Esophagus muscularis mucosa (tissue), 4 donors: ENCODE measurements at places on chromosomes 16 and 17.

DNA sequence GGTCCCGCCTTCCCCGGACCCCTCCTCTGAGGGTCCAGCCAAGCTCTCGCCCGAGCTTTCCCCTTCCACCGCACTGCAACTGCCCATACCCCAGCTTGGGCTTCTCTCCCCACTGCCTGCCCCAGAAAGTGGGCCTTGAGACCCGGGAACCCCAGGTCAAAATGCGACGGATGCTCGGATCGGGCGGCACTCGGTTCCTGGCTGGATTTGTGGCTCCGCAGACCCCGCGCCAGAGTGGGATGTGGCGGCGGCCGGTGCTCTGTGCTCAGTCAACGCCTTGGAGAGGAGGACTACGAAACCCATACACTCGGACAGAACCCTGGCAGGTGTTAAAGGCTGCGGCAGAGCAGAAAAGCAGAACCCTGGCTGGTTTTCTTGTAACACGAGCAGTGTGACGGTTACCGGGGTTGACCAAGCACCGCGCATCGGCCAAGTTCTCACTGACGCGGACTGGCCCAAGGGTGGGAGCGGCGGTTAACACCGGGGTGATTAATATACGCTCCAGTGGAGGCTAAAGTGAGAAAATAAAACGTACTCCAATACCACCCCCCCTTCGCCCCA lies 885 bp upstream of the SLFN13 start:
- DNase-seq = no peak

- DNase-seq = peak; percentile 90
Measured at GRCh38 chr17:51441431-51441830, 181.1 kb downstream of the UTP18 start.

- DNase-seq = no peak
Measured at GRCh38 chr17:41254861-41255260, 323 bp upstream of the KRTAP9-9 start.

DNA sequence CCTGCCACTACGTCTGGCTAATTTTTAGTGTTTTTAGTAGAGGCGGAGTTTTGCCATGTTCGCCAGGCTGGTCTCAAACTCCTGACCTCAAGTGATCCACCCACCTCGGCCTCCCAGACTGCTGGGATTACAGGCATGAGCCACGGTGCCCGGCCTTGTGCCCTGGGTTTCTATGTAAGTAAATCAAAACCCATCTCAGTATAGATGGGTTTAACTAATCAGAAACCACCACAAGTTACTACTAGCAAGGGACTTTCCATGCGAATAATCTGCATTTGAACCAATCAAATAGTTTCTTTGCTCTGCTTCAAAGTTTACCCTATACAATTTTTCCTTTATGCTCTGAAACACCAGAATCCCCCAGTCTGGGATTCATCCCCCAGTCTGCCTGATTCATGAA lies 16.5 kb upstream of the EIF1 start:
- DNase-seq = no peak

DNA sequence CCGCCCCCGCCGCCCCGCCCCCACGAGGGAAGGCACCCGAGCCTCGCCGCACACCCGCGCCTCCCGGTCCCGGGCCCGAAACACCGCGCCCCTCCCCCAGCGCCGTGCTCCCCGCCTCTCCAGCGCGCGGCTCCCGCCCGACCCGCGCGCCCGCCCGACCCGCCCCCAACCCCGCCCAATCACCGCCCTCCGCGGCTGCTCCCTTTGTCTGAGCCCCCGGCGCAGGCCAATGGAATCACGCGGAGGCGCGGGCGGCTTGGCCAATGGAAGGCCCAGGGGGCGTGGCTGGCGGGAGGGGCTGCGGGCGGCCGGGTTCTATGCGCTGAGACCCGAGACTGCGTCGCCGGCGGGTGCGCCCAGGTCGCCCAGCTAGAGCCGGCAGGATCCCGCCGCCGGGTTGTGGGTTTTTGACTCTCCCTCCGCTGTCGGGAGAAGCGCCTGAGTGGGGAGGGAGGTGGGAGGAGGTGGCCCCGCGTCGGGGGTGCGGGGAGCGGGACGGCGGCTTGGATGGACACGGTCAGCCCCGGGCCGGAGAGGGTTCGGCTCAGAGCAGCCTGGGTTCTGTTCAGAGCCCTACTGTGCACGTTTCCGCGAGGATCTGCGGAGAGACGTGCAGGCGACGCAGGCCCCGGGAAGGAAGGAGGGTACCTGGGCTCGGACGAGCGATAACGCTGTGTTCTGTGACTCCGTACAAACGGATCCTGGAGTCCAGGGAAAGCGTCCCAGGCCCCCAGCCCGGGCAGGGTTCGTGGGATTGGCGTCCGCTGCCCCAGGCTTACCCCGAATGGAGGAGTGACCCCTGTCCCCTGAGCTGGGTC lies 49.0 kb upstream of the BAHCC1 start:
- DNase-seq = peak; percentile 100

DNA sequence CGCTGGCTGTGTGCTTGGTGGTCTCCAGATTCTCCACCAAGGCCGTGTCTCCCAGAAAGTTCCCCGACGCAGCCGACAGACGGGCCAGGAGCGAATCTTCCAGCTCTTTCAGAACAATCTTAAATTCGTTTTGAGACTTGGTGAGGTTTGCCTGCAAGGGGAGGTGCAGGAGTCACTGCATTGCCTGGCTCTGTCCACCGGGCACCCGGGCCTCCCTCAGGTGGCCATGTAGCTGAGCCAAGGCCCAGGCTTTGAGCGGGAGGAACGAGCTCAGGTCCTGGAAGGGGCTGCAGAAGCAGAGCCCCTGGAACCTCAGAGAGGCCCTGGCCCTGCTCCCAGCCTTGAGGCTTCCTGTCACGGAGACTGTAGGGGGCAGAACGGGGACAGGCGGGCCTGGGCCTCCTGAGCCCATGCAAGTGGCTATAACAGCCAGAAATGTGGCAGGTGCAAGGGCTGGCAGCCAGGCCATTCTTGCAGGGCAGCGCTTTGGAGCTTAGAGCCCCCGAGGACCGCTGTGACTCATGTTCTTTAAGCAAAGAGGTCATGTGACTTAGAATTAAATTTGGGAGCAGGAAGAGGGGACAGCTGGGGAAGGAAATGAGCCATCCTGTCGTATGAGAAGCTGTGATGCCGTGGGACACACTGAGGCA lies 72.4 kb downstream of the PGS1 start:
- DNase-seq = no peak

- DNase-seq = no peak
Measured at GRCh38 chr17:44687756-44688155, 1.8 kb downstream of the CCDC43 start.

DNA sequence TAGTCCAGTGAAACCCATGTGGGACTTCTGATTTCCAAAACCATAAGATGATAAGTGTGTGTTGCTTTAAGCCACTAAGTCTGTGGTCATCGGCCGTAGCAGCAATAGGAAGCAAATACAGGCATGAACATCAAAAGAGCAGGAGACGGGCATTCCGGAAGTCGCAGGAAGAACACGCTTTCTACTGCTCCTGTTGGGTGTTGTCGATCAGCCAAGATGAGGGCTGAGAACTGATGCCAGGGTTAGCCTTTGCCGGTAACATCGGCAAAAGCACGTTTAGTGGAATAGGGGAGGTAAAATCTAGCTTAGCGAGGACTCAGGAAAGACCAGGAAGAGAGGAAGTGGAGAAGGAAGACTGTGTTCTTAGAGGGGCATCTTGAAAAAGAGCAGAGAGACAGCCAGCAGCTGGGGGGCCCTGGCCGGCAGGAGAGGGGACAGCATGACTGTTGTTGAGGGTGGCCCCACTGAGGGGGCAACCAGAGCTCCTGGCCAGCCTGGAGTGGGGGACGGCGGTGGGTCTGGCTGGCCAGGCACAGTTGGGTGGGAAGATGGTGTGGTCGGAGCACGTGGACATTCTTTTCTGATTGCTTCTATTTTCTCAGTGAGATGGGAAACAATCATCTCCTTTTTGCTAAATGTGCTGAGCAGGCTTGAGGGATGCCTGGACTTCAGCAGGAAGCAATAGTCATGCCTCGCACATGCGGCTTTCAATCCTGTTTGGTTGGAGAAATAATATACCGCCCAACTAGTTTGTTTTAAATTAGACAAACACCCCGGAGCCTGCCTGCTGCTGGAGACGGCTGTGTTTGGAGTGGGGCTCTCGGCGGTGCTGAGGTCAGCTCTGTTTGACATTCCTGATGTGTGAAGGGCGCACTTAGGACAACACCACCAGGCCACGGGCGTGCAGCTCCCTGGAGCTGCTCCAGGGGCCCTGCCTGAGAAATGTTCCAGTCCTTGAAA lies 109.9 kb downstream of the METRNL start:
- DNase-seq = no peak

DNA sequence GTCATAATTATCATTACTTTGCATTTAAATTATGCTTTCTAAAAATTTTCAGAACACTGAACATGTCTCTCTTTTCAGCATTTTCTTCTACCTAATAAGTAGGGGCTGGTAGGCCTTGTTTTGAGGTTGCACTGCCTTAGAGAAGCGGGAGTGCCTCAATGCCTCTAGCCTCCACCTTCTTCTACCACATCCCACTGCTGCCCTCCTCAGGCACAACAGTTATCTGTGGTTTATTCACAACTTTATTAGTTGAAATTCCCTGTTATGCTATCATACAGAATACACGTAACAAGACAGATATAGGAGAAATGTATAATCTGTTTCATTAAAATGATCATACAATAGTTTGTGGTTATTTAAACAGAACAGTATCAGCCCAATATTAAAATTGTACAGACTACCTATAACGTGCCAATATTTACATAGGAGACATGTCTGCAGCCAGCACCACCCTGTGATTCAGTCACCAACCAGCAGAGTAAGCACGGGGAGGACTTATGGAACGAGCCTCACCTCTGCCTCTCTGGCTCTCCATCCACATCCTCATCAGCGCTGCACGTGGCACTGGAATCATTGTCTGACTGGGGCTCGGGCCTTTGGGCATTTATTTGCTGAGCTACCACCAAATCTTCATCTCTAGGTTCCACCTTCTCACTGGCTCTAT lies 101.2 kb downstream of the TTC19 start:
- DNase-seq = no peak

- DNase-seq = no peak
Measured at GRCh38 chr16:20073203-20074098, at the start of gene GPR139. Gene GPR139, minus strand, starts transcription at chr16:20073890. Its CDS starts 274 bp downstream, at chr16:20073616.

GRCh38 chr16:6484081-6484480 lies 848.6 kb upstream of the RBFOX1 start:
- DNase-seq = no peak

- DNase-seq = no peak
Measured at GRCh38 chr17:35774499-35774898, 13.8 kb downstream of the C17orf50 start.

DNA sequence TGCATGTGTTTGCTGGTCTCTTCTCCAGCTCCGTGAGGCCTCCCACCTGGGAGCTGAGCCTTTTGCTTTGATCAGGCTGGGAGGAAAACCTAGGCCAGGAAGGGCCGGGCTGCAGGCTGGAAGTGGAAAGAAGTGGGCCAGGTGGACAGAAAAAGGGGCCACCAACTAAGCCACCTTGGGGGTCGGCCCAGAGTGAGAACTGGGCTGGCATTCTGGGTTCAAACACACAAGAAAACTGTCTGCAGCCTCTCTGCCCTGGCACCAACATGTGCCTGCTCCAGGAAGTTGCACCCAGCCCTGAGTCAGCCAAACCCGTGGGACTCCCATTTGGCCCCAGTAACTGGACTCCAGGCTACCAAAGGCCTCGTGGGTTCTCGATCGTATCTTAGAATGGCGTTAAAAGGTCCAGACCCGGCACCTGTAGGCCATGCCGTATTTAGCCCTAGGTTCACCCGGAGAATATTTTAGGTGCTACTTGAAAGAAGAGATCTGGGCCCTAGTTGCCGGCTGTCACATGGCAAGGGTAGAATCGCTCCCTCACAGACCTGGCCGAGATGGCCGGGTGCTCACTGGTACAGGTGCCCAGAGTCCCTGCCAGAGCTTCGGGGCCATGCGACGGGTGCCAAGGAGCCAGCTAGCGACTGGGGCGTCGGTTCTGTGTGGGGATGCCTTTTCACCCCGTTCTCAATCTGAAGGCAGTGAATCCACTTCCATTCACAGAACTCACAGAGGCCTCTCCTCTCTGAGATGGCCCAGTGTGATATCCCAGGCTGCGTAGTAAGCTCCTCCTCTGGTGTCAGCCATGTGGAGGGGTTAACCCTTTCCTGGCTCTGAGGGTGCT lies 236.6 kb downstream of the MRTFB start:
- DNase-seq = no peak

DNA sequence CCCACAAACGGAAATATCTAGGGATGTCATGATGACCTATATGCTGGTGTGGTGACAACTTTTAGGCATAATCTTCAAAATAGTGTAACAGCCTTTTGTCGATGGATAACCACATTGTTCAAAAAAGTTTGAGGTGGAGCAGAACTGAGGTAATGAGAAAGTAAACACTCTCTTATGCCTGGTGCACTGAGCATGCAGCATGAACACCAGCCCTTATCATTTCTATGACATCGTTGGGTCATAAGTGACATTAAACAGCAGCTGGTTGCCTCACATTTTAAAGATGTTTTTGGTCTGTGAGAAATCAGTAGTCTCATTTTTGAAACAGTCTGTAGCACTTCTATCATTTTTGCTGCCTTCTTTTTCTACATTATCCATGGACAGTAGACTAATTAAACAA lies 1.8 kb downstream of the KRT23 start:
- DNase-seq = no peak

GRCh38 chr17:37519251-37519985 lies 29.7 kb downstream of the DUSP14 start:
- no peak for DNase-seq

DNA sequence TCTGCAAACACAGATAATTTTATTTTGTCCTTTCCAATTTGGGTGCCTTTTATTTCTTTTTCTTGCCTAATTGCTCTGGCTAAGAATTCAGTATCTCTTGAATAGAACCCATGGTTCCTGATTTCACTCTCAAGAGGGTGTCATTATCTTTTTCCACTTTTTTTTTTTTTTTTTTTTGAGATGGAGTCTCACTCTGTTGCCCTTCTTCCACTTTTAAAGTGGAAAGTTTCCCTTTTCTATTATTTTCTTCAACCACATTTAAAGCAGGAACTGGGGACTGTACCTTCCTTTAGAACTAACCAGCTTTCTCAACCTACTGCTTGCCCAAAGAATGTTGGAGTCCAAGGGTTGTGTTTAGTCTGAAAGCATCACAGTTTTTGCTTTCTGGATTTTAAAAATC lies 31.1 kb downstream of the SLFN11 start:
- no peak for DNase-seq

DNA sequence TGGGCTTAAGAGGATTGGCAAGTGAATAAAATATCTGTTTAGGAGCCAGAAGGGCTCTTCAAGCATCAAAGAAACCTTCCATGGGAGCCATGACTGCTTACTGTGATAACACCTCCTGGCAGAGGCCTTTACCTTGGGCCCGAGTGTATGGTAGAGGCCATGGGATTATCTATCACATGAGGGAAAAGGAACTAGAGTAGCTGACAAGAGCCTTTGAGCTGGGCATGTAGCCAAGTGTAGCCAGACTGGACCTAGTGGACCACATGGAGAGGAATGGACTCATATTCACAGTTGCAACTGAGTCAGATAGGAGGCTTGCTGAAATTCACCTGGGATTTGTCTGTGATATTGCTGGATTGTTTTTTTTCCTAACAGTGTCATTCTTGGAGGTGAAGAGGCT lies 276.0 kb upstream of the ZFHX3 start:
- DNase-seq = no peak
